ENCODE measurements at places on chromosomes 5 and 9. TPM values are rescaled to one million over a fixed set of nuclear protein-coding genes. Genes with fewer than 3 reads are reported as not detected.

- no peak for DNase-seq
- no peak overlapping the region for H3K27ac ChIP-seq
- peaks cover 5% of the 10 kb centered on the region for H3K36me3 ChIP-seq
- H3K4me1 ChIP-seq, result no peaks in the 10 kb centered on the region
- H3K4me3 ChIP-seq, result no peak overlapping the region
Observed at GRCh38 chr5:17808566-17808965, 174.3 kb downstream of the TAF11L14 start.

- peaks cover 2% of the 10 kb centered on the region for H3K27me3 ChIP-seq
- peaks cover 11% of the 10 kb centered on the region for H3K4me1 ChIP-seq
- no peak overlapping the region for H3K27ac ChIP-seq
- no peaks in the 10 kb centered on the region for H3K36me3 ChIP-seq
Observed at GRCh38 chr5:127934791-127935256, 148.7 kb upstream of the SLC12A2 start.

DNA sequence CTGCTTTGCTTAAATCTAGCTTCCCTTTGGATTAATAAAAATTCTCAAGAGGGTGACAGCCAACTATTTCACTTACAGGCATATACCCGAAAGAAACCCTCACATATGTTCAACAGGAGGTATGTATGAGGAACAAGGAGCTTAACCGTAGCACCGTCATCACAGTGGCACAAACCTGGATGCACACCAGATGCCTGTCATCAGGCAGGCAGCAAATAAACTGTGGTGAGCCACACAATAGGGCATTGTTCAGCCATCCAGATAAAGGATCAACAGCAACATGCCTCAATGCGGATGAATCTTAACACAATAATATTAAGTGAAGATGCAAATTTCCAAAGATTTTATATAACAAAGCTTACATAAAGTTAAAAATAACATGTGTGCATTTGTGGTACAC, 5.5 kb upstream of the TNFSF15 start:
- H3K4me1 ChIP-seq, result peaks cover 17% of the 10 kb centered on the region
- H3K4me3 ChIP-seq, result no peak overlapping the region
- H3K27me3 ChIP-seq, result peaks cover 9% of the 10 kb centered on the region
- DNase-seq, result no peak
- no peak overlapping the region for H3K27ac ChIP-seq

- DNase-seq, result no peak
- no peaks in the 10 kb centered on the region for H3K27me3 ChIP-seq
- H3K4me3 ChIP-seq, result no peak overlapping the region
- no peaks in the 10 kb centered on the region for H3K4me1 ChIP-seq
Observed at GRCh38 chr5:25262221-25262620, 617.4 kb upstream of the CDH10 start.

GRCh38 chr5:76717222-76718083, 1.5 kb downstream of the F2R start:
- H3K27ac ChIP-seq, result peak overlapping the region; percentile 79
- DNase-seq, result no peak
- H3K36me3 ChIP-seq, result no peaks in the 10 kb centered on the region
- H3K27me3 ChIP-seq, result no peaks in the 10 kb centered on the region
- peak overlapping the region; percentile 93 for H3K4me3 ChIP-seq

DNA sequence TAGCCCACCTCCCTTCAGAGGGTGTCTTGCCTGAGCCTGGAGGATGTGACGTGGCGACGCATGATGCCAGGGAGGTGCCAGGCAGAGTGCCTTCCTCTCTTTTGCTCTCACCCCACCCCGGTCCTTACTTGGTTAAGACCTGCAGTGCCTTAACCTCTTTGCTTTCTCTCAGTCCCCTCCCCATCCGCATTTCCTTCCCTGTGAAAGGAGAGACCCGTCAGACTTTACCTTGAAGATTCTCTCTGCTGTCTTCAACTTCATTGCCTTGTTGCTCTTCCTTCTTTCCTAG, 52.0 kb upstream of the NCS1 start:
- no peaks in the 10 kb centered on the region for H3K27me3 ChIP-seq
- no peak for DNase-seq
- no peak overlapping the region for H3K4me3 ChIP-seq
- no peaks in the 10 kb centered on the region for H3K4me1 ChIP-seq
- peak overlapping the region; percentile 75 for H3K27ac ChIP-seq

Gene PCDHGB6
- total RNA-seq, result 0.89 TPM

Gene GRAMD2B
- 8.2 TPM for total RNA-seq

DNA sequence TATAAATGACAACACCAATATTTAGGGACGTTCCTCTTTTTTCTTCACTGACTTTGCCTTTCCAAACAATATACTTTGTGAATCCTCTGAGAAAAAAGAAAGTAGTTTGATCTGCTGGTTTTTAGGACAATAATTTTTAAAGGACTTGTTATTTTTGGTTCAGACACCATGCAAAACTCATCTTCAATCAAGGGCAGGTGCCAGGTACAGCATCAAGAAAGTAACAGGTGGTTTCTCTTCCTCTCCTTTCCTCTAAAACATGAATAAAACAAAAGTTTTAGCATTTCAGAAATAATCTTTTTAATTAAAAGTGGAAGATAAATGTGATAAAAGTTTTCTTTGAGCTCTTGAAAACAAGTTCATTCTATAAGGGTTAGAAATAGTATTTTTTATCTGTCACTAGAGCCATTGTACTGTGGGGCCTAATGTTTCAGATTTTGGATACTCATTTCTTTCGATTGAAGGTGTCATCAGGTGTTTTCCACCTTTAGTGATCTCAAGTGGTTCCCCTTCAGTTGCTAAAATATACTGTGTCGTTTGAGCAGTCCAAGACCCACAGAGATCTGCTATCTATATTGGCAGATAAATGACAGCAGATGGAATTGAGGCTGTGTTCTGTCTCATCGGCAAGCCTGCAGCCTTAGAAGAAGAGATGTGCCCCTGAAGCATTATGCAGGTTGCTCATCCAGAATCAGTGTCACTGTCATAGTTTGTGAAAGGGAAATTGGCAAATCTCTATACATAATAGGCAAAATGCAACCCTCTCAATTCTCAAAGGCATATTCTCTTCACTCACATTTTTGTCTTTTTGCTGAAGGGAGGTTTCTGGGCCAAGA, 499.7 kb downstream of the PDE4D start:
- no peak overlapping the region for H3K27ac ChIP-seq
- H3K4me3 ChIP-seq, result no peak overlapping the region
- H3K36me3 ChIP-seq, result no peaks in the 10 kb centered on the region
- H3K27me3 ChIP-seq, result peaks cover 6% of the 10 kb centered on the region

- H3K4me1 ChIP-seq, result peaks cover 26% of the 10 kb centered on the region
- H3K27ac ChIP-seq, result peak overlapping the region; percentile 18
- peaks cover 34% of the 10 kb centered on the region for H3K27me3 ChIP-seq
- no peak for DNase-seq
Observed at GRCh38 chr9:14321517-14322130, 7.7 kb upstream of the NFIB start.

Gene POLK
- total RNA-seq, result 33.9 TPM

Gene BRD3
- total RNA-seq, result 19.1 TPM

DNA sequence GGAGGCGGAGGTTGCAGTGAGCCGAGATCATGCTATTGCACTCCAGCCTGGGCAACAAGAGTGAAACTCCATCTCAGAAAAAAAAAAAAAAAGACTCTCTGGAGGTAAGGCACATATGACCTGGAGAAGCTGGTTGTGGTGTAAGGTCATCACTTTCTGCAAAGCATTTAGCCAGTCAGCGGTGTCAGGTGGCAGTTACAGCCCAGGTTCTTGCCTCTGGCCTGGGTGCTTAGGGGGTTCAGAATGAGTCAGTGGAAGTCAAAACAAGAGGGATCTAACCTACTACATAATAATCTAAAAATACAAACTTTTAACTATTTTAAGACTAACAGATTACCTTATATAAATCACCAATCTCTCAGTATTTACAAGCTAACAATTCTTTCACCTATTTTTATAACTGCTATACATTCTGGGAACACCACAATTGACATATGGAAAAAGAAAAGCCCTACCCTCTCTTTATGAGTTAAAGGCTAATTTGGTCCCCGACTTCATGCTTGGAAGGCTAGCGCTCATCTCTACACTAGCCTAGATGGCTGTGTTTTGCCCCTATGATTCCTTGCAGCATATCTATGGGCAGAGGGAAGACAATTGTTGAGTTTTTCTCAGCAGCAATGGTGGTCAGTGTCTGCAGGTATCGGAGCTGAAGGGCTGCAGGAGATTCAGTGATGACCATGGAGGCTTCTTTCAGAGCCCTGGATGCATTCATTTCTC, 29.2 kb downstream of the STOM start:
- H3K27me3 ChIP-seq, result no peaks in the 10 kb centered on the region
- H3K36me3 ChIP-seq, result peaks cover 45% of the 10 kb centered on the region
- H3K4me3 ChIP-seq, result no peak overlapping the region
- peak overlapping the region; percentile 21 for H3K27ac ChIP-seq
- peaks cover 65% of the 10 kb centered on the region for H3K4me1 ChIP-seq

Gene TPM2
- total RNA-seq, result 5.9 TPM

Gene NMUR2
- not detected for total RNA-seq

Gene IFNA2
- not detected for total RNA-seq

Gene CDX1
- total RNA-seq, result not detected

GRCh38 chr5:62354028-62354874, 48.2 kb downstream of the KIF2A start:
- no peaks in the 10 kb centered on the region for H3K27me3 ChIP-seq
- H3K4me1 ChIP-seq, result peaks cover 6% of the 10 kb centered on the region
- H3K36me3 ChIP-seq, result peaks cover 5% of the 10 kb centered on the region
- no peak for DNase-seq
- no peak overlapping the region for H3K27ac ChIP-seq

DNA sequence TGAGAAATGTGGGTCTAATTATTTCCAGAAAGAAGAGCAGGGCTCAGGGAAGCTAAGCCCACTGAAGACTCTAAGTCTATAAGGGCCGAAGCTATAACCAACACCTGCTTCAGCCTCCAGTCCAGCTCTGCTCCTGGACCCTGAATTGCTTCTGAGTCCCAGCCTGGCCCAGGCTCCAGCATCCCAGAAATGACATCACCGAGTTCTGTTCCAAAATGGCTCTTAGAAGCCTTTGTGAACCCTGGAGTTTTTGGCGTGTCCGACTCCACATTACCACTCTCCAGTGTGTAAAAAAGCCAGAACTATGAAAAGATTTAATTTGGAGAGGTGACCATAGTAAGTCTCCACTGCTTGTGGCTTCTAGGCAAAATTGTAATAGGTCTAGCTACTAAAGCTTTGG, 289.9 kb downstream of the SLIT3 start:
- no peaks in the 10 kb centered on the region for H3K36me3 ChIP-seq
- peaks cover 47% of the 10 kb centered on the region for H3K27me3 ChIP-seq
- H3K4me1 ChIP-seq, result no peaks in the 10 kb centered on the region

Gene OR1L6
- total RNA-seq, result not detected

Gene C6
- total RNA-seq, result not detected

Gene SV2C
- 0.06 TPM for total RNA-seq

GRCh38 chr5:59143926-59144333, 561.1 kb downstream of the RAB3C start:
- no peak overlapping the region for H3K27ac ChIP-seq
- no peaks in the 10 kb centered on the region for H3K27me3 ChIP-seq
- H3K36me3 ChIP-seq, result no peaks in the 10 kb centered on the region
- H3K4me1 ChIP-seq, result no peaks in the 10 kb centered on the region
- no peak overlapping the region for H3K4me3 ChIP-seq

- H3K27ac ChIP-seq, result no peak overlapping the region
- H3K27me3 ChIP-seq, result no peaks in the 10 kb centered on the region
- no peaks in the 10 kb centered on the region for H3K4me1 ChIP-seq
- peaks cover 12% of the 10 kb centered on the region for H3K36me3 ChIP-seq
- DNase-seq, result no peak
Observed at GRCh38 chr9:13690595-13690994, 411.1 kb upstream of the MPDZ start.

DNA sequence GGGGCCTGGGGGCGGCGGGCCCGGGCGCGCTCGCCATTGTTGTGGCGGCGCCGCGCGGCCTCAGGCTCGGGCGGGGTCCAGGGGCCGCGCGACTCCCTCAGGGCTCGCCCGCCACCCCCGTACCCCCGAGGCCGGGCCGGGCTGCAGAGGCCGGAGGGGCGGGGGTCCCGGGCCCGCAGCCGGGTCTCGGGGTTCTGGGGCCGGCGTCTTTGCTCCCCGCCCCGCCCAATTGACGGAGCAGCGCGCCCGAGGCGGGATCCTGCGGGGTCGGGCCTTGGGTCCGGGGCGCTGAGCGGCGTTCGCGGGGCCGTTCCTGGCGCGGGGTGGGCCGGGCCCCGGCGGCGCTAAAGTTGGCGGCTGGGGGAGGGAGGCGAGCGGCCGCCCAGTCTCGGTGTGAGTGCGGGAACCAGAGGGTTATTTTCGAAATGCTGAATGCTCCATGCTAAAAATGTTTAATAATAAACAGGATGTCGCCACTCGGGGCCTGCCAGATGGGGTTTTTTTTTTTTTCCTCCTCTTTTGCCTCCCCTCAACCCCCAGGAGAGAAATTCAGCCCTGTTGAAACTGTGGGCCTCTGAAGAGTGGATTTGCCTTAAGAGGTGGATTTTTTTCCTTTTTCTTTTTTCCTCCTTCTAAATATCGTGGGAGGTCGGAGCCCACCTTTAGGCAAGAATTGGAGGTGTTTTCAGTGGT, 724 bp downstream of the PRRC2B start:
- DNase-seq, result peak; percentile 68
- H3K4me3 ChIP-seq, result peak overlapping the region; percentile 91
- peaks cover 49% of the 10 kb centered on the region for H3K4me1 ChIP-seq
- no peaks in the 10 kb centered on the region for H3K27me3 ChIP-seq

GRCh38 chr5:5344051-5344571, 78.4 kb upstream of the ICE1 start:
- H3K27me3 ChIP-seq, result no peaks in the 10 kb centered on the region
- H3K36me3 ChIP-seq, result no peaks in the 10 kb centered on the region
- no peak overlapping the region for H3K4me3 ChIP-seq
- no peak for DNase-seq
- H3K27ac ChIP-seq, result no peak overlapping the region

- peaks cover 22% of the 10 kb centered on the region for H3K27me3 ChIP-seq
- peaks cover 28% of the 10 kb centered on the region for H3K4me1 ChIP-seq
- H3K4me3 ChIP-seq, result peak overlapping the region; percentile 79
- no peaks in the 10 kb centered on the region for H3K36me3 ChIP-seq
- H3K27ac ChIP-seq, result peak overlapping the region; percentile 22
Observed at GRCh38 chr5:178114325-178115135, 1.2 kb downstream of the N4BP3 start.
